ENCODE measurements at places on chromosomes 4 and X.

DNA sequence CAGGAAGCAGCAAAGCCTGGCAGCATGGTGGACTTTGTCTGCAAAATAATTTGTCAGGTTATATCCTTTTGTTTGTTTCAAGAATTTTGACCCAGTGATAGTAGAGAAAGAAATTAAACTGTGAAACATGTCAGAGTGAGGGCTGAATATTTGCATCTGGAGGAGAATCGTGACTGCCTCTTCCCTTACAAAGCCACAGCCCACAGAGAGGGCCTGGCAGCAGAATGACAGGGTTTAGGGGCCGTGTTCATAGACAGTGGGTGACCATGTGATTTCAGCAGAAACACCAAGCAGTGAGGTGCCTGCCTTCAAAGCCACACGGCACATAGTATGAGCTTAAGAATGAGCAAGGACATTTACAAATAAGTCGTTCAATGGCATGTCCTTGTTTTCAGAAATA is 24.4 kb upstream of the PLAC8 start:
- no peak for DNase-seq

DNA sequence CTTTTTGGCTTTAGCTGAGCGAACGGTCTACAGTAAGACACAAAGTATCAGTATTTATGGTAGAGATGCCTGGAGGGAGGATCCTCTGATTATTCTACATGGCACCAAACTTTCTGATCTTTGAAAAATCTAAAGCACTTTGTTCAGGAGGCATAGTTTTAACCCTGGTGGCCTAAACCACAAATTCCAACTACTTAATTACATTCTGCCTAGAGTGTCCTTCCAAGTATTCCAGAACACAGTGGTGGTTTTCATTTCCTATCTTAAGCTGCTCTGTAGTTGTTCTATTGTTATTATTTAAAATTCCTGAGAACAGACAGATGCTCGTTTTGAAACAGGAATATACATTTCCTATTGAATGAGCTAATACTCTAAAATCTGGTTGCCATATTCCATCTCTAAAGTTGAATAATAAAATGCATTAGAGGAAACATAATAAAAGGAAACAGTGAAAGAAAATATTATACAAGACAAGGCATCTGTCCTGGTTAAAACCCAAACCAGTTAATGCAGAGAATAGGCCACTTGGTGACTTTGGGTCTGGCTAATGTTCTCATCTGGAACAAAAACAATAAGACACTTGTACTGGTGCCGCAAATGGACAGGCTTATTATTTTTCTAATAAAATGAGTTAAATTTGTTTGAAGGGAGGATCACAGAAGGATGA is 657.4 kb downstream of the SPRY1 start:
- DNase-seq, result no peak

DNA sequence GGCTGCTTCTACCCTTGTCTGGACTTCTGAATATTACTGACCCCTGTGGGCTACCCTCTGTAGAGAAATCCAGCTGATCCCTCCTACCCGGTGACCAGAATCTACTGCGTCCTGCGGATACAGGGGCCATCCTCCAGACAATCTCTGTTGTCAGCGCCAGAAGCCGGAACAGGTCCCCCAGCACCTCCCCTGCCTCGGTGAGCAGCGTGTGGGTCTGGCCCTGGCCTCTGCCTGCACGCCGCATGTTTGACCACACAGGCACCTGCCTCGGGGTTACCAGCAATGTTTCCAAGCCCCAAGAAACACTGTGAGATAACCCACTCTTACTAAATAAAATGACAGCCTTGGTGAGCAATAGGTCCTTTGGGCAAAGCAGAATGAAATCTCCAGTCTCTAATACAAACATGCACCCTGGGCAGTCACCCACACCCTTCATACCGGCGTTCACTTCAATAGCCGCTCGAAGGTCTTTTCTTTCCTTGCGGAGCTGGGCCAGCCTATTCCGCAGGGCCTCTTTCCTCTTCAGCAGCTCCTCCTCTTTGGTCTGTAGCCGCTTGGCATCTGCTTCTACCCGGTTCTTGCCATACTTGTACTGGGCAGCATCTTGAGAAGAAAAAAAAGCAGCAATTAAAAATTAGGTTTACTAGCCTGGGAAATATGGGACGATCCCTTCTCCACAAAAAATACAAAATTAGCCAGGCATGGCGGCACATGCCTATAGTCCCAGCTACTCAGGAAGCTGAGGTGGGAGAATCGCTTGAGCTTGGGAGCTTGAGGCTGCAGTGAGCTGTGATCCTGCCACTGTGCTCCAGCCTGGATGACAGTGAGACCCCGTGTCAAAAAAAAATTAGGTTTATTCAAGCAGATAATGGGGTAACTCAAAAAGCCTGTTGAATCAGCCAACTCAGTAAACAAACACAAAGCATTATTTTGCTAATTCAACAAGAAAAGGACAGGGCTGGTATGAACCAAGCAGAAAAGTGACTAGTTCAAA is 165.1 kb downstream of the AFAP1 start:
- no peak for DNase-seq

DNA sequence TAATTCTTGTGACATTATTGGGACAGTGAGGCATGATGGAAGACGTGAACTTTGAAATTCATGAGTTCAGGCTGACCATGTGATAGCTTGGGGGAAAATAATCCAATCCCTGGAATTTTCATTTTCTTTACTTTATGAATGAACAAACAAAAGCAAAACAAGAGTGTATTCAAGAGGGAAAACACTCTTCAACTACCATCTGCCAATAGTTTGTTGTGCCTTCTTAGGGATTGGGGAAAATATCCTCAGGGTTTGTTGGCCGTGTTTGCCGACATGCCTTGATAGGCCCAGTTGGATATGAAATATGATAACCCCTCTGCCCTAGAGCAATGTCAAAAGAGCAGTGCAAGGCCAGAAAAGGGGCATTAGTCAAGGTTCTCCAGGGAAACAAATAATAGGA is 80.8 kb upstream of the CLNK start:
- DNase-seq, result no peak

DNA sequence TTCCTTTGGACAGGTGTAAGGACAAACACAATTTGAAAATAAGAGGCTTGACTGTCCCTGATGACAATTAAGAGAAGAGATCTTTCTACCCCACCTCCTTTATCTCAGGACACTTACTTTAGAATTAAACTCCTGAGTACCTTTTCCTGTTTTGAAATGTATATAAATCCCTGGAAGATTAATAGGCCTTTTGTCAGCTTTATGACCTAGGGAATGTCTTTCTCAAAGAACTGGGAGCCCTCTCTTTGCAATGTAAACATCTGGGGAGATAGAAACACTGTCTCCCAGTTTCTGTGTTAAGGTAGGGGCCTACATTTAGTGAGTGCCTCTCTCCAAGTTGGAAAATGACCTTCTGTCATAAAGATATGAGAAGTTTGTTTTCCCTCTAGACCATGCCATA is 31.7 kb downstream of the AGA start:
- DNase-seq, result no peak

DNA sequence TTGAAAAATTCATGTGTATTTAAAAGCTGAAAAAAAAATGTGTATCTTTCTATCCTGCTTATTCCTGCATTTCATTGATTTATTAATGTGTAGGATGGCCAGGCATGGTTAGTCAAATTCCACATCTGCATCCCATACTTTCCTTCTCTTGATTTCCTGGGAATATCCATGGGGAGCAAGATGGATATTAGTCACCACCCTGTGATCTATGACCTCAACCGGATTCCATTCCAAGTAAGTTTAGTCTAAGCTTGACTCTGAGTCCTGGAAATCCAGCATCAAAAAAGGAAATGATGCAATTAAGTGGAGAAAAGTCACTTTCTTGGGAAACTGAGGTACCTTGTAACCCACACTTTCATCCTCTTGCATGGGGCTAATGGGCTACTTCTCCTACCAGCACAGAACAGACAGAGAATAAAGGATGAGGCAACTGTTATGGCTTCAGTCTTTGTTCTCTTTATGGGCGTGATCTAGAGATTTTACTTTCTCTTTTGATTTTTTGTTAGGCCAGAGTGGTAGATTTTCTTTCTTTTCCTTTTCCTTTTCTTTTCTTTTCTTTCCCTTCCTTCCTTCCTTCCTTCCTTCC is 17.1 kb upstream of the BEX4 start:
- no peak for DNase-seq

GRCh38 chrX:106898462-106898861 is 4.7 kb downstream of the RIPPLY1 start:
- DNase-seq, result peak; percentile 51

Measured in activated CD4-positive, alpha-beta T cell treated with anti-CD3 and anti-CD28 coated beads, Interleukin-2, Interleukin-4, amounts not matched to agents 100 ng/mL and 50 ng/mL, durations not matched to agents 16 hours and 8 hours (primary cell).